ENCODE measurements at places on chromosomes 7 and 10.

DNA sequence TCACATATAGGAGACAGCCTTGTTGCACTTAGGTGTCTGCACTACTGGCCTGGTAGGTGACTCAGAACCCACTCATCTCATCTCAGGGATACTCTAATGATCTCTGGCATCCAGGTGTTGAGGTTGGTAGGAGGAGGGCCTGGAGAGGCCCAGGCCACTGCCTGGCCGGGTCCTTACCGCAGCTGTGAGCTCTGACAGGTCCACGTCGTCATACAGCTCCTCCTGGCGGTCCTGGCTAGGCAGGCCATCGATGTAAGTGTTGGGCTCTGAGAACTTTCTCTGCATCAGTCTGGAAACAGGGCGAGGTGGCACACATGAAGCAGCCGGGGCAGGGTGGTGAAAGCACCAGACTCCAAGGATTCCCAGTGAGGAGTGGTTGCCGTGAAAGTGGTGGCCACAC lies 62.1 kb downstream of the VWA2 start:
- DNase-seq, result no peak

GRCh38 chr10:64379898-64380297 lies 858.7 kb downstream of the REEP3 start:
- DNase-seq, result no peak

GRCh38 chr7:148987751-148988512 lies 40.4 kb downstream of the PDIA4 start:
- no peak for DNase-seq

GRCh38 chr7:14836006-14836405 lies 66.5 kb downstream of the DGKB start:
- DNase-seq, result no peak

- DNase-seq, result no peak
Observed at GRCh38 chr10:100353770-100354485, 6.9 kb downstream of the SCD start.

DNA sequence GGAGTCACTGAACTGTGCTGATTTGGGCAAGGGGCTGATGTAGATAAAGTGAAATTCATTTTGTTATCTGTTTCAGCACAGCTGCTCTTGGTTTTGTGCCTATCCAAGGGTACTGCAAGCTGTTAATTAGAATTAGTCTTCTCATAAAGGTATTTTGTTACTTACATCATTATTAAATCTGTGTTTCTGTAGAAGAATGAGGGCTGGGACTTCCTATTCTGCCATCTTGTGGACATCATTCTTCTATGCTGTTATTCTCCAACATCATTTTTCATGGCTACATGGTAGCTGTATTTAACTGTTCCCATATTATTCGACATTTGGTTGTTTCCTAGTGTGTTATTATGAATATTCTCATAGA lies 76.2 kb upstream of the CCDC71L start:
- no peak for DNase-seq

GRCh38 chr7:22653951-22654350 lies 73.0 kb upstream of the IL6 start:
- no peak for DNase-seq

Measured in activated CD4-positive, alpha-beta T cell treated with anti-CD3 and anti-CD28 coated beads for 1 hour (primary cell).